ENCODE measurements at places on chromosomes 12 and 14.
A peak's percentile ranks its signal among the peaks of the same experiment; 100 is the strongest.

- DNase-seq: no peak
Measured at GRCh38 chr14:36091096-36091495, 85.4 kb downstream of the PTCSC3 start.

- no peak for DNase-seq
Measured at GRCh38 chr14:46136456-46136855, 515.1 kb downstream of the RPL10L start.

DNA sequence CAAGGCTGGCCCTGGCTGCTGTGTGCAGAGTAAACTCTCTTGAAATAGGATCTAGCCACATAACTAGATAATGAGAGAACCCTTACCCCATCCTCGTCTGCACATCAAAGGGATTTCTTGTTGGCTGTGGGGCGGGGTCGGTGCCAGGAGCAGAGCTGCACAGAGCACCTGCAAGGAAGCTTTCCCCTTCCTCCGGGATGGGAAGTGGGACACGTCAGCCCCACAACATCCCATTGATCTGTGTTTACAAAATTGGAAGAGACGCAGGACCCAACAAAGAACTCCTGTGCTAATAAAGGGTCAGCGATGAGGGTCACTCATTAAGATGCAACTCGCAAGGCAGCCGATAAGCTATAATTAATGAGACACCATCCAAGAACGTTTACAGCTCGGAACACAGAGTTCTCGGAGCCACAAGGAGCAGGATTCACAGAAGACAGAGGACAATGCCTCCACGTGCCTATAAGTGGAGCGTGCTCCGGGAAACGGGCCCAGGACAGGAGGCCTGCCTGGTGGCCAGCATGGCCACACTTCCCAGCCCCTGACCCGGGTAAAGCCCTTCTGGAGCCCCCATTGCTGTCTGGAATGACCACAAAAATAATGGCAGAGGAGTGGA is 171.5 kb downstream of the SLC15A4 start:
- DNase-seq: no peak

DNA sequence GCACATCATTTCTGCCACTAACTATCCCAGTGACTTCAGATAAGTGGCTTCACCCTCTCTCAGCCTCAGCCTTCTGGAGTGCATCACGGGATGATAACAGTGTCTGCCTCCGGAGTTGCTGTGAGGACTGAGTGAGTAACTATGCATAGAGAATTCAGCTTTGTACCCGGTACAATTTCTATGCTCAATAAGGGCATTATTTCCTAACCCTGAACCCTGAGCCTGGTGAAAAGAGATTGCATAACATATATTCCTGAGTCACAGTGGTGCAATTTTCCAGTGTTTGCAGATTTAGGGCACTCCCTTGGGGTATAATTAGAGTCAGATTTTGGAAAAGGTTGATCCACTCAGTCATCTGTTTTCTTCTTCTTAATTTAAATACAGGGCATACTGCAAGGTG is 181.1 kb downstream of the PTPN11 start:
- no peak for DNase-seq

GRCh38 chr12:41327096-41327895 is 139.2 kb downstream of the PDZRN4 start:
- no peak for DNase-seq

GRCh38 chr12:111033281-111034082 is 113.1 kb upstream of the MYL2 start:
- no peak for DNase-seq

DNA sequence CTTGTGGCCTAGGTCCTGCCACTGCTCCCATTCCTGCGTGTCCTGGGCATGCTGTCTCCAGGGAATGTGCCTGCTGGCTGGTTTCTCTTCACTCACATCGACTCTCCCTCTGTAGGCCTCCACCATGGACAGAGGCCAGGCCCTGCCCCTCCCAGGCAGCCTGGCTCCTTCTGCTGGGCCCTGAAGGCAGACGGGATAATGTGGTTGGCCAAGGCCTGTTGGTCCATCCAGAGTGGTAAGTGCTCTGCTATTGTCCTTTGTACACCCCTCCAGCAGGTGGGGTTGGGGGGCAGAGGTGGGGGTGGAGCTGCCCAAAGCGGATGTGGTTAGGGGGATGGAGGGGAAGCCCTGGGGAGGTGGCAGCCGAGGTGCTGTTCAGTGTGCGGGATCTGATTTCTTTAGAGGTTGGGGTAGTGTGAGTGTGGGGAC is 9.5 kb upstream of the NR4A1 start:
- DNase-seq: peak; percentile 27

- no peak for DNase-seq
Measured at GRCh38 chr12:12176402-12176801, 90.4 kb downstream of the LRP6 start.

- no peak for DNase-seq
Measured at GRCh38 chr12:108806921-108807320, 50.5 kb downstream of the SSH1 start.

- DNase-seq: no peak
Measured at GRCh38 chr14:31718585-31718984, 157.4 kb downstream of the NUBPL start.

DNA sequence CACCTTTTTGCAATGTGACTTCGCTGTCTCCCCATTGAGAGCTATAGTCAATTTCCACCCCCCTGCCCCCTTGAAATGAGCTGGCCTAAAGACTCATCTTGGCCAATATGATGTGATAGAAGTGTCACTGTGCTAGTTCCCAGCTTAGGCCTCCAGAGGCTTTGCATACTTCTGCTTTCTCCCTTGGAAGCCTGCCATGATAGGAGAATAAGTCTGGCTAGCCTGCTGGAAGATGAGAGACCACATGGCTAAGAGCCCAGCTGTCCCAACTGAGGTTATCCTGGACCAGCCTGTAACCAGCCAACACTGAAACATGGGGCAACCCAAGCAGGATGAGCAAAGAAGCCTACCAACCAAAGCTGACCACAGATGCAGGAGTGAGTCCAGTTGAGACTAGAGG is 196.9 kb downstream of the GRIN2B start:
- no peak for DNase-seq

- DNase-seq: no peak
Measured at GRCh38 chr12:47839214-47839876, 19.6 kb upstream of the HDAC7 start.

GRCh38 chr12:15662303-15662980 is 126.7 kb downstream of the EPS8 start:
- no peak for DNase-seq

DNA sequence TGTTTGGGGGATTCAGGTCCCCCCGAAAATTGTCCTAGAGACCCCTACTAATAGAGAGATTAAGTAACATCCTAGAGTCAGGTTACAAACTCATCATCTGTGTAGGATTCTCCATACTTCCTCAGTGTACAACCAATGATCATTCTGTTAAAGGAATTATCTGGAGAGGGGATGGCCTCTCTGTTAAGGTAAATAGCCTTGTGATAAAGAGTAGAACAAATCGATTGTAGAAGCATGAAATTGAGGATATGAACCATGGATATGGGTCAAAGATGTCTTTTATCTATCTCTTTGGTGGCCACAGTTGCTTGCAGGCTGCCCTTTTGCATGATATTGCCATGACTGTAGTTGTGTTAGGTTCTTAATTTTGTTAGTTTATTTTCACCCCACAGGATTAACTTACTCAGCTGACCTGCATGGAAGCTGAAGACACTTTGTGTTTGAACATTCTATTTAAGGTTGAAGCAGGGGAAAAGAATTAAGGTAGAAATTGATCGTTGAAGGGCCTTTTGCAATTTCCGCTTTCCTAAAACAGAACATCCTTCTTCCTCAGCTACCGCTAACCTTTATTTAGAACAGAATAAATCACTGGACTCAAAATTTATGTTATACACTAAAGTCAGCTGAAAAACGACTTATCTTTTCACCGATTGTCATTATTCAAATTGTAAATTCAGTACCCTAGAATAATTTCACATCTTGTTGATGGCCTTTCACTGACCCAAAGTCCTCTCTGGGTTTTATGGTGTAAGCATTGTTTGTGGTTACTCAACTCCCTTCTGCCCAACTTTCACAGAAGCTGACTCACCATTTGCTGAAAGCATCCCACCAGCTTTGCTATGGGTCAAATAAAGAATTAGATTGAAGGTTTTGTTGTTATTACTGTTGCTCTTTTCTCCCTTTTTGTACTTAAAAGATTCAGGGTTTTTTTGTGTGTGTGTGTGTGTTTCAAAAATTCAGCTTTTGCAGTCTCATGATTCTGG is 52.3 kb downstream of the IRAK3 start:
- no peak for DNase-seq

DNA sequence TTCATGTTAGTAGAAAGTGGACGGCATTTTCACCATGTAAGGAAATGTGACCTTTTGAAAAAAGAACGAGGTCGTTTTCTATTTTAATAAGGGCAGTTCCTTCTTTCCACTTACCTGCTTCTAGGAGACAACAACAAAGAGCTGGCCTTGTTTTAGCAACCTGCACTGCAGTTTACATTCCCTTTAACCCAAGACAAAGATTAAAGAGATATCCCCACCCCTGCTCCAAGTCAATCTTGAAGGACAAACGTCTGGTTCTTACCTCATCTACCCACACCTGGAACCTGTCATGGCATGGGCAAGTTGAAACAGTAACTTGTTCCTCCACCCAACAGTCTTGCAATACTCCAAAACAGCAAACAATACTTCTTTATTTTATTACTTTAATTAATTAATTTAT is 32.7 kb downstream of the ZCCHC8 start:
- no peak for DNase-seq

DNA sequence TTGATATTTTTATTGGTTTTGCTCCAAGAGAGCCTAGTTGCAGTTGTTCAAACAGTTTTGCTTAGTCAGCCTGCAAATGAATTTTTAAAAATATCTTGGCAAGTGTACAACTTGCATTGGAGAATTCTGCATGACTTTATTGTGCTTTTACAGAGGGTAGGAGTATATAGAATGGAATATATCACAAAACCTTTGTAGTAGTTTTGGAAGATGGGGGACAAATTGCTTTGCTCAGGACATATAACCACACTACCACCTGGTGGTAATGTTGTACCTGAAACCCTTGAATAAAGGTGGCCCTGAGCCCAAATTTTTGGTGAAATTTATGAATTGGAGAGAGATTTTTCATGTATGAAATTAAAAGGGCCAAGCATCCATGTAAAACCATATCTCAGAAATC is 645.2 kb downstream of the MED13L start:
- no peak for DNase-seq

DNA sequence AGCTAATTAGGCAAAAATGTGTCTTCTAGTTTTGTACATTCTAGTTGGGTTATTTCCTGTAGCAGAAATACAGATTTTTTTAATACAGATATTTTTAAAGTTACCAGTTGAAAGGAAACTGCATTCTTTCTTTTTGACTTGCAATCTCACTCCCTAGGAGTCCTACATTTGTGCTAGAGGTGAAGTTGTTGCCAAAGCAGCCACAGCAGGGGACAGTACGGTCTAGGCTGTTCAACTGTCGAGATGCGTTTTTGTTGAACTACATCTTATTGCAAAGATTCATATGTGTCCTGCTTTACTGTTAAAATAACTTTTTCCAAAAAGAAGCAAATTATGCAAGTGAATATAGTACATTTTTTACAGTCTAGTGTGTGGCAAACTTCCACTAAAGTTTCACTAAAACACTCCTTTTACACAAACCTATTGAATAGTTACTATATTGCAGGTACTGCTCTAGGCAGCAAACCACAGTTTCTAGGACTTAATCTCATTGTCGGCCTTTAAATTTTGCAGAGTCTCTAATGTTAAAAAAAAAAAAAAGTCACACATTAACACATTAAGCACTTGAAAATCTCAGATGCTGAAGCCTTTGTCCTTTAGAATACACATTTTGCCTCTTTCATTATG is 30.2 kb upstream of the SRGAP1 start:
- no peak for DNase-seq

GRCh38 chr12:38157933-38158401 is 158.6 kb upstream of the ALG10B start:
- DNase-seq: no peak

DNA sequence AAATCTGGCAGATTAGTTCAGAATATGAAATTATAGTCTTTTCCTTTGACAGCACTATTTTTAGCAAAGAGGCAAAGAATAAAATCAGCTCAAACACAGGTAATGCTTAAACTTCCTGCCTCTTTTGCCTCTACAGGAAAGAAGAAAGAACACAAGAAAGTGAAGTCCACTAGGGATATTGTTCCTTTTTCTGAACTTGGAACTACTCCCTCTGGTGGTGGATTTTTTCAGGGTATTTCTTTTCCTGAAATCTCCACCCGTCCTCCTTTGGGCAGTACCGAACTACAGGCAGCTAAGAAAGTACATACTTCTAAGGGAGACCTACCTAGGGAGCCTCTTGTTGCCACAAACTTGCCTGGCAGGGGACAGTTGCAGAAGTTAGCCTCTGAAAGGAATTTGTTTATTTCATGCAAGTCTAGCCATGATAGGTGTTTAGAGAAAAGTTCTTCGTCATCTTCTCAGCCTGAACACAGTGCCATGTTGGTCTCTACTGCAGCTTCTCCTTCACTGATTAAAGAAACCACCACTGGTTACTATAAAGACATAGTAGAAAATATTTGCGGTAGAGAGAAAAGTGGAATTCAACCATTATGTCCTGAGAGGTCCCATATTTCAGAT is 17.4 kb downstream of the TMPO start:
- DNase-seq: no peak

DNA sequence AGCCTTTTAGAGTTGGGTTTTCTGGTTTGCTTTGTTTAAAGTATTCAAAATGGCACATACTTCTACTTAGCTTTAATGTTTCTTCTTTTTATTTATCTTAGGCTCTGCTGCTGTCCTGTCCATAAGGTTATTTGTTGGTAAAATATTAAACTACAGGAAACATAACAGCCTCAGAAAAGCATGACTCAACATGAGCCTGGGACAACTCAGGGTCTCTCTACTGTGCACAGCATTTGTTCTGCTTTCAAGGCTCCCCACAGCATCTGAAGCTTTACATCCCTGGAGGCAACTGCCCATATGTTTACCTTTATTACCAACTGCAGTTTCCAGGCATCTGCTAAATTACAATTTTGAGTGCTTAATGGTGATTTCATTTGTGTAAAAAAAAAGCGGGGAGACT is 954.2 kb upstream of the FBXO33 start:
- DNase-seq: no peak

GRCh38 chr14:88063811-88064210 is 58.9 kb downstream of the GPR65 start:
- DNase-seq: no peak

DNA sequence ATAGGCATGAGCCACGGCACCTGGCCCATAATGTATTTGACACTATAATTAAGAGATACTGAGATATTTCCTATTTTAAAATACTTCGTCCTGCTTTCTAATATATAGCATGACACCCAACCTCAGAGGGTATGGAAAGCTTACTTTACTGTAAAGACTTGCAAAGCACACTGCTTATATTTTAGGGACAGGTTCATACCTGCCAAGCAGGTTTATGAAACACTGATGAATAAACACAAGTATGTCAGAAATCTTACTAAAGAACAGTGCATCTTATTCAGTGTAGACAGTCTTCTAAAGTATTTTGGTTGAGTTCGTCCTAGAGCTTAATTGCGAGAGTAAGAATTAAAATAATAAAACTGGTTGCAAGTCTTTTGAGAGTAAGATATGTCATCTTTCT is 65.4 kb downstream of the PPFIBP1 start:
- no peak for DNase-seq

DNA sequence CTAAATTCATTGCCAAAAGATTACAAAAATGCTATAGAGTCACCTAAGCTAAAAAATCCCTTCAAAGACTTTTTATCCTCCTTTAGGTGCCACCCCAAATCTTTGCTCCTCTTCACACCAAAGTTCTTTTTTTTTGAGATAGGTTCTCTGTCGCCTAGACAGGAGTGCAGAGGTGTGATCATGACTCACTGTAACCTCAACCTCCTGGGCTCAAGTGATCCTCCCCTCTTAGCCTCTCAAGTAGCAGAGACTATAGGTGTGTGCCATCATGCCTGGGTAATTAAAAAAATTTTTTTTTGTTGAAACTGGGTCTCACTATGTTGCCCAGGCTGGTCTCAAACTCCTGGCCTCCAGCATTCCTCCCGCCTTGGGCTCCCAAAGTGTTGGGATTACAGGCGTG is 47.9 kb downstream of the WDHD1 start:
- no peak for DNase-seq
